ENCODE measurements at places on chromosomes 13 and 19. TPM values are rescaled to one million over a fixed set of nuclear protein-coding genes. Genes with fewer than 3 reads are reported as not detected.
A peak's percentile ranks its signal among the peaks of the same experiment; 100 is the strongest.

FBN3 gene
- total RNA-seq, result 18.0 TPM

WDR88 gene
- total RNA-seq, result 0.45 TPM

TEX101 gene
- total RNA-seq, result not detected

ADAMTSL5 gene
- 10.6 TPM for total RNA-seq

CYP4F2 gene
- not detected for total RNA-seq

HIPK4 gene
- total RNA-seq, result not detected

KCTD12 gene
- total RNA-seq, result 154 TPM

ZNF613 gene
- total RNA-seq, result 9.3 TPM

DNA sequence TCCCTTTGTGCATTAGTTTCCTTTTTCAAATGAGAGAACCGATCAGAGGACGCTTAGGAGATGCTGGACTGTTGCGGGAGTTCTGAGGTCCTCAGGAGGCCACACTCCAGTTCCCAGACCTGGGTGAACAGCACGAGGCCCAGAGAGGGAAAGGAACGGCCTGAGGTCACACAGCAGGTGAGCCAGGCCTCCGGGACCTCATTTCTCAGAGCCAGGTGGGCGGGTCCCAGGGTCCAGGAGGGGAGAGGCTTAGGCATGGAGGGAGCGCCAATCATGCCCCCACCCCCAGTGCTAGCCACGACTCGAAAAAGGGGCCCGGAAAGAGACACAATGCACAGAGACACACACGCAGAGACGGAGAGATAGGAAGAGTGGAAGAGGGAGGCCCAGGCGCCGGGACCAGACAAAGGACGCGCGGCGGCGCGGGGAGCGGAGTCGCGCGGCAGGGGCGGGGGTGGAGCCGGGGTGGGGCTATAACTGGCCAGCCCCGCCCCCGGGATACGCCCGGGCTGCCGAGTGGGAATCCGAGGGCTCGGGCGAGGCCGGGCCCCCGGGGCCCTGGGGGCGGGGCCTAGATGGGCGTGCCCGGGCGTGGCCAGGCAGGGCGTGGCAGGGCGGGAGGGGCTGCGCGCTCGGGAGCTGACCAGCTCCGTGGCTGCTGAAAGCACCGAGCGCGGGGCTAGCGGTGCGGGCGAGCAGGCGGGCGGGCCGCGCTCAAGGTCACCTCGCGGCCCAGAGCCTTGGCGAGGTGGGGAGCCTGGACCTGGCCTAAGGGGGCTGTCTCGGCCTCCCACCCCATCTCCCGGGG is 1.6 kb downstream of the ELAVL3 start:
- no peak overlapping the region for H3K27ac ChIP-seq
- peaks cover 4% of the 10 kb centered on the region for H3K4me1 ChIP-seq
- H3K36me3 ChIP-seq, result no peaks in the 10 kb centered on the region
- peaks cover 55% of the 10 kb centered on the region for H3K27me3 ChIP-seq
- no peak for DNase-seq

DNA sequence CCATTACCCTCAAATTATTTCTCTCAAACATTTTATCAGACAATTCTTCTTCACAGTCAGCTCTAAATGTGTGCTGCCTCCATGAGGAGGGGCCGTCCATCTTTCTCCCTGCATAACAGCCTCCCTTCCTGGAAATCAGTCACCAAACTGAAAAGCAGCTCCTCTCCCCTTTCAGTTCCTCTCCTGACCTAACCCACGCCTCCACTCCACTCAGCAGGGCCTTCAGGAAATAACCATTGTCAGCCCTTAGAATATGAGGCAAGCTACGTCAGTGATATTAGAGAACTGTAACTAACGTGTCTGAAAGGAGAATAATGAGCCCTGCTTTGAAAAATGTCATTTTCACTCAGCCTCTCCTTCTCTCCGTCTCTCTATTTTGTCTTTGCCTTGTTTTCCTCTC is 116.2 kb downstream of the OLFM4 start:
- H3K27me3 ChIP-seq, result peaks cover 18% of the 10 kb centered on the region
- H3K36me3 ChIP-seq, result no peaks in the 10 kb centered on the region
- DNase-seq, result no peak
- peaks cover 7% of the 10 kb centered on the region for H3K4me1 ChIP-seq

DNA sequence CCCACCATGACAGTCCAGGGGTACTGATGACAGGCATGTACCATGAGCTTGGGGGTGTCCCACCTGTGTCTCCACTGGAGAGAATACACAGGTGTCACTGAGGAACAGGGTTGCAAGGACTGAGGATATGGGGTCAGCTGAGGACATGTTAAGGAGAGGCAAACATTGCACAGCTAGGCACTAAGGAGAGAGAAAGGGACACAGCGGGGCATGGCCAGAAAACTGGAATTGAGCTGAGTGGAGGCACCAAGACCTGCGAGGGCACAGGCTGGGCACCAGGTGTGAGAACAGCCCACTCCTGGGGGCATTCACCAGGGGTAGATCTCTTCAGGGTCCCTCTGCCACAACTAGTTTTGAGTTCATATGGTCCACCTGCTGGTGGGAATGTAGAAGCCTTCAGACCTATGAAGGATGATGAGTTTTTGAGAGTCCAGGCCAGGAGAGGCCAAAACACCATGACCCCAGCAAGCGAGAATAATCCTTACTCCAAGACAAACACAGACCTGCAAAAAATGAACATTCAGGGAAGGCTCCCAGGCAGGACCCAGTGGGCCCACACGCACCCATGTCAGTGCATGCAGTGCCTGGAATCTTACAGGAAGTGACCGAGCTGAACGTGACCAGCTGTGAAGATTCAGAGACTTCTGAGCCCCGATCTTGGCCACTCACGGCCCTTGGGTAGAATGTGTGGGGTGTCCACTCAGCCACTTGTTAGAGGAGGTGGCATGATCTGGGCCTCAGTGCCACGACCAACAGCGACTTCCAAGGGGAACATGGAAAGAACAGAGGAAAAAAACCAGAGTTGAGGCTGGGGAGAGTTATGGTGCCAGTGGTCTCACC is 1.4 kb upstream of the ZNF584 start:
- H3K27me3 ChIP-seq, result no peaks in the 10 kb centered on the region
- H3K36me3 ChIP-seq, result peaks cover 4% of the 10 kb centered on the region
- H3K4me1 ChIP-seq, result peaks cover 21% of the 10 kb centered on the region
- H3K4me3 ChIP-seq, result peak overlapping the region; percentile 95
- peak overlapping the region; percentile 94 for H3K27ac ChIP-seq

GRCh38 chr19:5062799-5063198 is 93.9 kb downstream of the KDM4B start:
- H3K27me3 ChIP-seq, result no peaks in the 10 kb centered on the region
- H3K4me1 ChIP-seq, result peaks cover 14% of the 10 kb centered on the region
- no peak for DNase-seq
- H3K4me3 ChIP-seq, result no peak overlapping the region

DNA sequence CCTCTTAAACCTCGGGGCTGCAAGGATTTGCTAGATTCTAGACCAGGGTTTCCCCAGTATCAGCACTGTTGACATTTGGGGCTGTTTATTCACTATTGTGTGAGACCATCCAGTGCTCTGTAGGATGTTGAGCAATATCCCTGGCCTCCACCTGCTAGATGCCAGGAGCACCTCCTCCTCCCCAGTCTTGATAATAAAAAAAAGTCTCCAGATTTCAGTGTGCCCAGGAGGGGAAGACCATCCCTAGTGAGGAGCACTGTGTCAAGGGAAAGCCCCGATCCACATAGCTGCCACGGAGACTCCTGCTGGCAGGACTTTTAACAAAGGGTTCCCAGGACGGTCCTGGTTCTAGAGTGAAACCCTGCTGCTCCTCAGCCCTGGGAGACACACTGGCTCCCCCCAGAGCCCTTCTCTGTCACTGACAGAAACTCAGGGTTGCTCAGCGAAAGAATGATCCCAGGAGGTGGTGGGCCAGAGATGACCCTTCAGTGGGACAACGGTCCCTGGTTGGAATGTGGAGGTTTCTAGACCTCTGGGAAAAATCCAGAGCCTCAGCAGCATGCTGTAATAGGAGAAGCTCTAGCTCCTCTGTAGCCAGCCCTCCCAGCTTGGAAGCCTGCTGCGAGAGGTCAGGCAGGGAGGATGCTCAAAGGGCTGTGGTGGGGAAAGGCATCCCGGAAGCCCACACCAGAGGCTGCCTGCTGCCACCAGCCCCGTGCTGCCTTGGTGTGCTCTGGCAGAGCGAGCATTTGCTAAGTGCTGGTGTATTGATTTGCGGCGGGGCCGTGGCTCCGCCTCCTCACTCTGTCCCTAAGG is 20.3 kb downstream of the LYL1 start:
- DNase-seq, result no peak
- peaks cover 34% of the 10 kb centered on the region for H3K4me1 ChIP-seq
- no peak overlapping the region for H3K4me3 ChIP-seq
- no peak overlapping the region for H3K27ac ChIP-seq
- peaks cover 61% of the 10 kb centered on the region for H3K27me3 ChIP-seq
- no peaks in the 10 kb centered on the region for H3K36me3 ChIP-seq

DNA sequence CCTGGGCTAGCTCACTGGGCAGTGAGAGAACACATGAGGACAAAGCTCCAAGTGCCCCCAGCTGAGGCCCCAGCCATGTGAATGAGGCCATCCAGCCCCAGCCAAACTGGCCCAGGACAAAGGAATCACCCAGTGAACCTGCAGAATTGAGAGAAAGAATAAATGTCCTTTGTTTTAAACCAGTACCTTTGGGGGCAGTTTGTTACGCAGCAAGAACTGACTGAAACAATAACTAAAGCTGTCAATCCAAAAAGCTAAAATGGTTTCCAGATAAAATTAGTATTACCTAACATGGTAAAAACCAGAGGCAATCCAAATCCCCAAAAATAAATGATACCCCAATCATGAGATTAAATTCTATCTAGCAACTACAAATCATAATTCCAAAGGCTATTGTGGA is 69.6 kb downstream of the ZNF557 start:
- H3K4me3 ChIP-seq, result no peak overlapping the region
- H3K27me3 ChIP-seq, result no peaks in the 10 kb centered on the region
- DNase-seq, result no peak
- no peak overlapping the region for H3K27ac ChIP-seq

GRCh38 chr13:25684491-25684890 is 312.7 kb downstream of the ATP8A2 start:
- peaks cover 45% of the 10 kb centered on the region for H3K4me1 ChIP-seq
- no peak overlapping the region for H3K4me3 ChIP-seq
- no peaks in the 10 kb centered on the region for H3K36me3 ChIP-seq
- DNase-seq, result no peak
- H3K27ac ChIP-seq, result no peak overlapping the region

- H3K36me3 ChIP-seq, result no peaks in the 10 kb centered on the region
- H3K4me3 ChIP-seq, result no peak overlapping the region
- peaks cover 2% of the 10 kb centered on the region for H3K4me1 ChIP-seq
- no peak overlapping the region for H3K27ac ChIP-seq
- no peak for DNase-seq
- H3K27me3 ChIP-seq, result peaks cover under 1% of the 10 kb centered on the region
These were observed 104.9 kb downstream of the CACNA1A start for GRCh38 chr19:13401388-13401787.

DNA sequence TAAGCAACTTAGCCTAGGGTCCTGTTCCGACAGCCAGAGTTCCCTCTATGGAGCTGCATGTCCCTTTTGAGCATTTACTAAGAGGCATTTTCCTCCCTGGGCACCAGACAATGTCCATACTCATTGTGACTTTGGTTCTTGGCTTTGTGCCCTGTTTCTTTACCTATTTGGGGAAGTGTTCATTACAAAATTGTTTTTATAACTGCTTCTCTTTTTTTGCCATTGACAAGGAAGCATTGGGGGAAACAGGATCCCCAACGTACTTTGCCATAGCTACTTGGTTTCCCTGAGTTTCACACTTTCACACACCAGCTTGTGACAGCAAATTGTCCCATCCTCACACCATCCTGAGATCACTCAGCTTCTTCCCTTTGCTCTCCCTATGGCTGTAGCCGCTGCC is 81.1 kb upstream of the SIAH3 start:
- H3K4me3 ChIP-seq, result no peak overlapping the region
- peaks cover 44% of the 10 kb centered on the region for H3K27me3 ChIP-seq
- H3K27ac ChIP-seq, result no peak overlapping the region
- H3K36me3 ChIP-seq, result no peaks in the 10 kb centered on the region

DNA sequence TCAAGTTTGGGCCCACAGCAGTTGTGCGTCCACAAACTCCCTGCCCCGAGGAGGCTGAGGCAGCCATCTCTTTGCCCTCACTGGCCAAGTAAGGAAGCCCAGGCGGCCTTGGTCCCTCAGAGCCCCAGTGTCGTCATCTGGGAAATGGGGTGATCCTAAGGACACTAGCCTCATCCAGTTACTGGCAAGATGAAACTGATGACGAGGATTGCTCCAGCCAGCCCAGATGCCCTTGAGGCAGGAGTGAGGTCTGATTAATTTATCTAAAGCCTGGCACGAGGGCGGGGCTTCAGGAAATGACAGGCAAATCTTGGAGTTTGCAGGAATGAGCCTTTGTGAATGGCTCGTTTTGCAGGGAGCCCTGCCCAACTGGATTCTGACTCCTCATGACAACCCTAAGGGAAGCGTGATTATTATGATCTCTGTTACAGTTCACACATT is 5.6 kb downstream of the LIPE start:
- H3K4me1 ChIP-seq, result peaks cover 28% of the 10 kb centered on the region
- peak overlapping the region; percentile 97 for H3K4me3 ChIP-seq
- peaks cover 6% of the 10 kb centered on the region for H3K36me3 ChIP-seq
- DNase-seq, result no peak

DNA sequence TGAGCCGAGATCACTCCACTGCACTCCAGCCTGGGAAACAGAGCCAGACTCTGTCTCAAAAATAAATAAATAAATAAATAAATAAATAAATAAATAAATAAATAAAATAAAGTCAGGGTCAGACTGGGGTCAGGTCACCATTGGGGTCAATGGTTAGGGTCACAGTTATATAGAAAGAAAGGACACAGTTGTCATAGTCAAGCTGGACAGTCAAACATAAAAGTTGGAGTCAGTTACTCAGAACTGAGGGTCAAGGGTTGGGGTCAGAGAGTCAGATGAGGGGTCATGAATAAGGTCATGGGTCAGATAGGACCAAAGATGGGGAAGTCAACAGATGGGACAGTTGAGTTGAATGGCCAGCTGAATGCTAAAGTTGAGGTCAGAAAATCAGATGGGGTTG is 16.7 kb upstream of the EPOR start:
- DNase-seq, result no peak
- H3K27me3 ChIP-seq, result no peaks in the 10 kb centered on the region
- H3K4me3 ChIP-seq, result no peak overlapping the region
- H3K36me3 ChIP-seq, result no peaks in the 10 kb centered on the region

- no peak for DNase-seq
- H3K4me1 ChIP-seq, result no peaks in the 10 kb centered on the region
- H3K36me3 ChIP-seq, result peaks cover 12% of the 10 kb centered on the region
- H3K27me3 ChIP-seq, result no peaks in the 10 kb centered on the region
- H3K4me3 ChIP-seq, result no peak overlapping the region
These were observed 73.6 kb downstream of the COG3 start for GRCh38 chr13:45538382-45538781.

GRCh38 chr13:36029166-36029565 is 102.0 kb downstream of the DCLK1 start:
- H3K36me3 ChIP-seq, result no peaks in the 10 kb centered on the region
- H3K4me3 ChIP-seq, result no peak overlapping the region
- no peak for DNase-seq
- peaks cover 24% of the 10 kb centered on the region for H3K4me1 ChIP-seq

GRCh38 chr19:16327911-16328823 is 3.5 kb downstream of the KLF2 start:
- H3K27me3 ChIP-seq, result peaks cover 68% of the 10 kb centered on the region
- DNase-seq, result no peak
- H3K27ac ChIP-seq, result no peak overlapping the region
- H3K4me3 ChIP-seq, result no peak overlapping the region
